ENCODE measurements at places on chromosomes 2 and 18.

DNA sequence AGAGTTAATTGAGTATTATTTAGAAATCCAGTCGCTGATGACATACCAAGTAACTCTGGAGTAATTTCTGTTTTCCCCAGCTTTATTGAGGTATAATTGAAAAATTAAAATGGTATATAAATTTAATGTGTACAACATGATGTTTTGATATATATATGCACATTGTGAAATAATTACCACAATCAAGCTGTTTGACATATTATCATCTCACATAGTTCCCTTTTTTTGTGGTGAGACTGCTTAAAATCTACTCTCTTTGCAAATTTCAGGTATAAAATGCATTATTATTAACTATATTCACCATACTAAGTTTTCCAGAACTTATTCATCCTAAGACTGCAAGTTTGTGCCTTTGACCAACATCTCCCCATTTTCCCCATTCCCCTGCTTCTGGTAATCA, 25.0 kb upstream of the SPAG16 start:
- H3K27me3 ChIP-seq: no peaks in the 10 kb centered on the region
- H3K27ac ChIP-seq: no peak overlapping the region
- H3K4me3 ChIP-seq: no peak overlapping the region
- no peaks in the 10 kb centered on the region for H3K36me3 ChIP-seq
- H3K4me1 ChIP-seq: no peaks in the 10 kb centered on the region
- DNase-seq: no peak

DNA sequence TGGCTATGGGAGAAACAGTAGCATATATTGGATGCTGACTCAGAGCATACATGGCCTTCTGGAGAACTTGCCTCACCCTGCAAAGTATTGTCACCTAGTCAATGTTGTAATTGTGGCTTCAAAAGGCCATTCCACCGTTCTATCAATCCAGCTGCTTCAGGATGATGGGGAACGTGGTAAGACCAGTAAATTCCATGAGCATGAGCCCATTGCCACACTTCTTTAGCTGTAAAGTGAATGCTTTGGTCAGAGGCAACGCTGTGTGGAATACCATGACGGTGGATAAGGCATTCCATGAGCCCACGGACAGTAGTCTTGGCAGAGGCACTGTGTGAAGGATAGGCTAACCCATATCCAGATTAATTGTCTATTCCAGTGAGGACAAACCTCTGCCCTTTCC, 1300.1 kb upstream of the ACVR2A start:
- no peak overlapping the region for H3K4me3 ChIP-seq
- no peak overlapping the region for H3K27ac ChIP-seq
- H3K27me3 ChIP-seq: no peaks in the 10 kb centered on the region
- H3K36me3 ChIP-seq: no peaks in the 10 kb centered on the region
- no peak for DNase-seq

GRCh38 chr2:126303113-126303512, 352.8 kb upstream of the GYPC start:
- H3K4me1 ChIP-seq: no peaks in the 10 kb centered on the region
- no peaks in the 10 kb centered on the region for H3K27me3 ChIP-seq
- DNase-seq: no peak
- no peaks in the 10 kb centered on the region for H3K36me3 ChIP-seq
- no peak overlapping the region for H3K27ac ChIP-seq

- no peaks in the 10 kb centered on the region for H3K27me3 ChIP-seq
- peaks cover 4% of the 10 kb centered on the region for H3K4me1 ChIP-seq
- H3K27ac ChIP-seq: no peak overlapping the region
- DNase-seq: no peak
- no peaks in the 10 kb centered on the region for H3K36me3 ChIP-seq
Observed at GRCh38 chr2:234835738-234836137, 116.1 kb upstream of the SH3BP4 start.

DNA sequence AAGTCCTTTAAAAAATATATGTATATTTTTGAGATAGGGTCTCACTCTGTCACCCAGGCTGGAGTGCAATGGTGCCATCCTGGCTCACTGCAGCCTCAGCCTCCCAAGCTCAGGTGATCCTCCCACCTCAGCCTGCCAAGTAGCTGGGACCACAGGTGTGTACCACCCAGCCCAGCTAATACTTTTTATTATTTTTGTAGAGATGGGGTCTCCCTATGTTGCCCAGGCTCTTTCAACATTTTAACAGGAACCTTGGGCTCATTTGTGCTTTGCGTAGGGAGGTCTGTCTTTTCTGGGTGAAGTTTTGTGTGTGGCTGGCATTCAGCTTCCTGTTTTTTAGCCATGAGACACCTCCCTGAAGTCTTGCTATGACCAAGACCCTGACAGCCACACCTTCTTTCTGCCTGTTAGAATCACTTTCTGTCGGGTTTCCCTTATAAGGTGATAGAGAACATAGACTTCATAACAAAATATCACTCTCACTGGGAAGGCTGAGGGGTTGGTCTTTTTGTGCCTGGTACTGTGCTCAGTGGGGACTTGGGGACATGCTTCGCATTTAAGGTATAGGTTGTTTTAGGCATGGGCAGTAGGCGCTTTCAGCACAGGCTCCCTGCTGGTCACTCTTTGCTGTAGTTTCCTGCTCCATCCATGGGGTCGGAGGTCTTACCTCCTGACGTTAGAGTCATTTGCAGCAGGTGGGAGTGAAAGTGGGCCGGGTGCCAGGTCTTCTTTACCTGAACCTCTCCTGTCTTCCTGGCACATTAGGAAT, 3.4 kb downstream of the RAB31 start:
- peaks cover 53% of the 10 kb centered on the region for H3K4me1 ChIP-seq
- H3K27me3 ChIP-seq: no peaks in the 10 kb centered on the region
- H3K4me3 ChIP-seq: peak overlapping the region; percentile 18
- no peaks in the 10 kb centered on the region for H3K36me3 ChIP-seq

DNA sequence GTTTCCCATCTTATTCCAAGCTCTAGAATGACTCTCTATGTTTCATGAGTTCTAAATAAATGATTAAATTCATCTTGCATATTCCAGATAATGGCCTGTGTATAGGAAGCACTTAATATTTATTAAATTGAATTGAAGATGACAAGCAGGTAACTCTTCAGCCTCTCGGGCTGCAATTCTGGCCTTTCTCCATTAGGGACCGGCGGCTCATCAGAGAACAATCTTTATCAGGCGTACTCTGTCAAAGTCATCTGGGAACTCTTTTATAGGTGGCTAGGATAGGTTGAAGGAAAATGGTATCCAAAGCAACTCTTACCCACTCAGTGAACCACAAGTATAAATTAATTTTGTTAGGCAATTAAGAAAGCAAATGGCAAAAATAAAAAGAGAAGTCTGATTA, 308.5 kb downstream of the NOL4 start:
- no peak for DNase-seq
- H3K27me3 ChIP-seq: no peaks in the 10 kb centered on the region
- H3K27ac ChIP-seq: no peak overlapping the region
- no peaks in the 10 kb centered on the region for H3K4me1 ChIP-seq
- H3K36me3 ChIP-seq: no peaks in the 10 kb centered on the region
- no peak overlapping the region for H3K4me3 ChIP-seq

DNA sequence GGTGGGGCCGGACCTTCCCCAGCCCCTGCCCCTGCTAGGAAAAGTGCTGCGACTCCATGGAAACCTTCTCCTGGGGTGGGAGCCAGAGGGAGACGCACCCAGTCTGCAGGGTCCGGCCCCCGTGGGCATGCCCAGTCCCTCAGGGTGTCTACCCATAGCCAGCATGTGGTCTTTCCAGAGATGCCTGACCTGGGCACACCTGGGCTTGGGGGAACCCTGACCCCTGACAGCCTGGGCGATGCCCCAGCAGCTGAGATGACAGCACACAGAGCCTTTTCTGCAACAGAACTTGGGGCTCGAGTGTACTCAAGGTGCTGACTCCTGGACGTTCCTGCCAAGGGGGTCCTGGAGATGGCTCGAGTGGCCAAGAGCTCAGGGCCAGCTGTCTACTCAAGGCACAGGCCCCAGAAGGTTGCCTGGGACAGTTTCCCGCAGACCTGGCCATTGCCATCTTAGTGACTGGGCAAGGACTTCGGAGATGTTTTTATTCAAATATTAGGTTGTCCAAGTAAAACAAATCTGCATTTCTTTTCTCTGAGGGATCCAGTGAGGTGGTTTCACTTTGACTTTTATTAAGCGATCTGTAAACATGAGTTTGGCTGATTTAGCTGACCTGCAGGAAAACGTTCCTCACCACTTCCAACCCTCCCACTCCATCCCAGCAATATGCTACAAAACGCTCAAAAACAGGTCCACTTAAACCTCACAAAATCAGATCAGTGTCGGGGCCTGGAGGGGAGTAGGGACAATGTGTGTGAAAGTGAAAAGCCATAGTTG, 228.0 kb downstream of the EIPR1 start:
- no peak overlapping the region for H3K27ac ChIP-seq
- H3K4me3 ChIP-seq: no peak overlapping the region
- H3K4me1 ChIP-seq: no peaks in the 10 kb centered on the region
- H3K36me3 ChIP-seq: no peaks in the 10 kb centered on the region

GRCh38 chr2:157877761-157878400, 1.8 kb upstream of the ACVR1 start:
- H3K27me3 ChIP-seq: no peaks in the 10 kb centered on the region
- peaks cover 6% of the 10 kb centered on the region for H3K4me1 ChIP-seq
- DNase-seq: no peak
- H3K27ac ChIP-seq: no peak overlapping the region
- H3K4me3 ChIP-seq: no peak overlapping the region

GRCh38 chr18:74476140-74476539, 19.0 kb upstream of the DIPK1C start:
- H3K4me1 ChIP-seq: no peaks in the 10 kb centered on the region
- H3K4me3 ChIP-seq: no peak overlapping the region
- H3K36me3 ChIP-seq: no peaks in the 10 kb centered on the region
- H3K27me3 ChIP-seq: no peaks in the 10 kb centered on the region
- no peak overlapping the region for H3K27ac ChIP-seq

DNA sequence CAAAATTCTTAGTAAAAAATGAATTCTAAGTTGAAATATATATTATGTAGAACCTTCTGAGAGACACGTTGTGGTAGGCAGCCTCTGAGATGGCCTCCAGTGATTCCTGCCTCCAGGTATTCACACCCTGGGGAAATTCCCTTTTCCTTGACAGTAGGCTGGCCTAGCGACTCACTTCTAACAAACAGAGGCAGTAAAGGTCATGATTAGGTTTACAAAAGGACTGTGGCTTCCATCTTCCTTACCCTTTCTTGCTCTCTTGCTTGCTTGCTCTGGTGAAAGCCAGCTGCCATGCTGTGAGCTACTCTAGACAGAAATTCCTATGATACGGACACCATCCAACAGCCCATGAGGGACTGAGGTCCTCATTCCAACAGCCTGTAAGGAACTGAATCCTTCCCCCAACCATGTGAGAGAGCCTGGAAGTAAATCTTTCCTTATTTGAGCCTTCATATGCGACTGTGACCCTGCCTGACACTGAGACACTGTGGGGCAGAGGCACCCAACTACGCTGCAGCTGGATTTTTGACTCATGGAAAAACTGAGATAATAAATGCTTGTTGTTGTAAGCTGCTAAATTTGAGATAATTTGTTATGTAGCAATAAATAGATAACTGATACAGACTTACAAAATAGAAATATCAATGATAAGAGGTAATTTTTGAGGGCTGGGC, 32.7 kb upstream of the SERTAD2 start:
- H3K27me3 ChIP-seq: no peaks in the 10 kb centered on the region
- no peaks in the 10 kb centered on the region for H3K36me3 ChIP-seq
- no peak overlapping the region for H3K27ac ChIP-seq
- no peak for DNase-seq
- H3K4me1 ChIP-seq: no peaks in the 10 kb centered on the region

DNA sequence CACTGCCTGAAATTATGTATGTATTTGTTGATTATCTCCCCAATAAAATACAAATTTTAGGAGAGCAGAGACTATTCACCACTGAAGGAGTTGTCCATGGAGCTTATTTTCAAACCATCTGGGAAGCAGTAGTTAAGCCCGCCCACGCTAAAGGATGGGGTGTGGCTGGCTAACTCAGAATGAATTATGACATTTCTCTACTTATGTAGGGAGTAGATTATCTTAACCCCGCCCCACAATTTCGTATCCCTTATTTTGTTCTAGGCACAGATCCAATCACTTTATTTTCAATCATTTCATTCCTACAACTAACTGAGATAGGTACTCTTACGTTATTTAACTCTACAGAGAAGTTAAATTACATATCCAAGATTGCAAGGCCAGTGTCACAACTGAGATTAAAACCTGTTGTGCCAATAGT, 1.4 kb upstream of the LAPTM4A start:
- DNase-seq: peak; percentile 11
- no peaks in the 10 kb centered on the region for H3K36me3 ChIP-seq
- H3K4me1 ChIP-seq: peaks cover 18% of the 10 kb centered on the region

GRCh38 chr2:189628817-189629530, 32.3 kb upstream of the ASNSD1 start:
- DNase-seq: no peak
- no peak overlapping the region for H3K4me3 ChIP-seq

GRCh38 chr2:116915673-116916072, 898.8 kb upstream of the DDX18 start:
- no peaks in the 10 kb centered on the region for H3K36me3 ChIP-seq
- H3K4me3 ChIP-seq: no peak overlapping the region
- no peak overlapping the region for H3K27ac ChIP-seq

- H3K27me3 ChIP-seq: no peaks in the 10 kb centered on the region
- no peaks in the 10 kb centered on the region for H3K36me3 ChIP-seq
- H3K4me1 ChIP-seq: peaks cover 75% of the 10 kb centered on the region
- H3K27ac ChIP-seq: no peak overlapping the region
- DNase-seq: no peak
Observed at GRCh38 chr2:133573491-133574162, 5.4 kb upstream of the NCKAP5 start.

GRCh38 chr18:42564761-42565160, 550.7 kb downstream of the RIT2 start:
- no peak overlapping the region for H3K27ac ChIP-seq
- no peak for DNase-seq
- no peak overlapping the region for H3K4me3 ChIP-seq
- no peaks in the 10 kb centered on the region for H3K27me3 ChIP-seq
- H3K36me3 ChIP-seq: no peaks in the 10 kb centered on the region

GRCh38 chr2:204027091-204027490, 90.5 kb downstream of the ICOS start:
- DNase-seq: no peak
- H3K36me3 ChIP-seq: no peaks in the 10 kb centered on the region
- no peak overlapping the region for H3K4me3 ChIP-seq

- no peaks in the 10 kb centered on the region for H3K27me3 ChIP-seq
- no peaks in the 10 kb centered on the region for H3K4me1 ChIP-seq
Observed at GRCh38 chr18:35143622-35144596, 96.9 kb upstream of the ZNF397 start.

All from esophagus squamous epithelium (tissue), 5 donors.